ENCODE measurements at places on chromosomes 3 and 15.

GRCh38 chr3:50297384-50297775 is 1.8 kb downstream of the HYAL3 start:
- DNase-seq: no peak

- DNase-seq: no peak
These were observed 34.0 kb downstream of the PCSK6 start for GRCh38 chr15:101455291-101456025.

- DNase-seq: no peak
These were observed 13.4 kb downstream of the APBA2 start for GRCh38 chr15:28899061-28899738.

- no peak for DNase-seq
These were observed 98.8 kb downstream of the FNDC3B start for GRCh38 chr3:172138193-172138537.

GRCh38 chr3:35744419-35744818 is 105.1 kb downstream of the ARPP21 start:
- no peak for DNase-seq

DNA sequence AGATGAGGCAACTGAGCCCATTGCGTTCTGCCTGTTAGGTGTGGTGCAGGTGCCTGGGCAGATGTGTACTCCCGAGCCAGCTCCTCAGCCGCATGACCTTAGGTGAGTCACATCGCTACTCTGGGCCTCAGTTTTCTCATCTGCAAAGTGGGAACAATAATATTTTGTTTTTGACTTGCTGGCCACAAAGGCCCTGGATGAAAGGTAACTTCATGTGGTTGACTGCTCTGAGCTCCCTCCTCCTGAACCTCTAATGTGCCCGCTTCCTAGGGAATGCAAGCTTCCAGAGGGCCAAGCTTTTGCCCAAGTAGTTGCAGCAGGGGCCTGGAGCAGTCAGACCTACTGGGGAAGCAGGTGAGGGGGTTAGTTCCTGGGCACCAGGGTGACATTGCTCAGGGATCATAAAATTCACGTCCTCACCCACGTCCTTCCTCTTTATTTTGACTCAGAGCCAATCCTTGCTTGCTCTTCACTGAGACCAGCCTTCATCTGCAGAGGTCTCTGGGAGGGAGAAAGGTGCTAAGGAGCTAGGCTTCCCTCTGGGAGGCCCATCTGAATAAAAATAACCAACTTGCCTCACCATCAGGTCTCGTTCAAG is 149.0 kb upstream of the TLE3 start:
- no peak for DNase-seq
